ENCODE measurements at places on chromosomes 2 and 18. TPM values are rescaled to one million over a fixed set of nuclear protein-coding genes. Genes with fewer than 3 reads are reported as not detected.

Gene ALK
- polyA plus RNA-seq, result not detected

Gene LPIN2
- 41.4 TPM for polyA plus RNA-seq

Gene APLF
- polyA plus RNA-seq, result 1.5 TPM

Gene THAP4
- 40.0 TPM for polyA plus RNA-seq

GRCh38 chr2:108268001-108268400 is 20.7 kb upstream of the SULT1C2 start:
- no peak for DNase-seq
- H3K4me1 ChIP-seq, result no peaks in the 10 kb centered on the region
- no peak overlapping the region for H3K4me3 ChIP-seq
- H3K27me3 ChIP-seq, result no peaks in the 10 kb centered on the region
- H3K27ac ChIP-seq, result no peak overlapping the region

GRCh38 chr2:58866040-58866439 is 624.9 kb upstream of the FANCL start:
- no peaks in the 10 kb centered on the region for H3K27me3 ChIP-seq
- no peak overlapping the region for H3K27ac ChIP-seq
- no peaks in the 10 kb centered on the region for H3K4me1 ChIP-seq
- no peaks in the 10 kb centered on the region for H3K36me3 ChIP-seq

- no peak for DNase-seq
- H3K27ac ChIP-seq, result no peak overlapping the region
- no peak overlapping the region for H3K4me3 ChIP-seq
- H3K36me3 ChIP-seq, result no peaks in the 10 kb centered on the region
Measured at GRCh38 chr2:67565761-67566160, 168.6 kb downstream of the ETAA1 start.

- H3K27ac ChIP-seq, result no peak overlapping the region
- H3K36me3 ChIP-seq, result no peaks in the 10 kb centered on the region
- no peak for DNase-seq
- H3K27me3 ChIP-seq, result no peaks in the 10 kb centered on the region
- H3K4me1 ChIP-seq, result no peaks in the 10 kb centered on the region
- no peak overlapping the region for H3K4me3 ChIP-seq
Measured at GRCh38 chr2:104938231-104938941, 84.5 kb downstream of the POU3F3 start.

DNA sequence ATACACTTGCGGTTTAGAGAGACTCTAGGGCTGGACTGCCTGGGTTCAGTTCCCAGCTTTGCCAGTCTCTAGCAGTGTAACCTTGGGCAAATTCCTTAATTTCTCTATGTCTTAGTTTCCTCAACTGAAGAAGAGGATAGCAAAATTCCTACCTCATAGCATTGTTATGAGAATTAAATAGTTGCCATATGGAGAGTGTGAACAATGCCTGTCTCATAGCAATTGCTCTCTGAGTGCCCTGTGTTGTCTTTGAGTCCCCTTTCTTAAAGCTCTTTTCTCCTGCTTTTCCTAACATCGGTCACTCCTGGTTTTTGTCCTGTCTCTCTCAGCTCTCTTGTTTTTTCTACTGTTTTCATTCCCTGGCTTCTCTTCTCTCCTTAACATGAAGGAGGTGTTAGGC is 116.8 kb upstream of the ALPP start:
- no peak overlapping the region for H3K4me3 ChIP-seq
- H3K27ac ChIP-seq, result no peak overlapping the region
- H3K36me3 ChIP-seq, result peaks cover 31% of the 10 kb centered on the region
- H3K27me3 ChIP-seq, result no peaks in the 10 kb centered on the region

- no peak overlapping the region for H3K4me3 ChIP-seq
- no peak overlapping the region for H3K27ac ChIP-seq
- H3K4me1 ChIP-seq, result no peaks in the 10 kb centered on the region
- H3K36me3 ChIP-seq, result no peaks in the 10 kb centered on the region
- H3K27me3 ChIP-seq, result no peaks in the 10 kb centered on the region
Measured at GRCh38 chr2:80002112-80002511, 302.4 kb downstream of the LRRTM1 start.

DNA sequence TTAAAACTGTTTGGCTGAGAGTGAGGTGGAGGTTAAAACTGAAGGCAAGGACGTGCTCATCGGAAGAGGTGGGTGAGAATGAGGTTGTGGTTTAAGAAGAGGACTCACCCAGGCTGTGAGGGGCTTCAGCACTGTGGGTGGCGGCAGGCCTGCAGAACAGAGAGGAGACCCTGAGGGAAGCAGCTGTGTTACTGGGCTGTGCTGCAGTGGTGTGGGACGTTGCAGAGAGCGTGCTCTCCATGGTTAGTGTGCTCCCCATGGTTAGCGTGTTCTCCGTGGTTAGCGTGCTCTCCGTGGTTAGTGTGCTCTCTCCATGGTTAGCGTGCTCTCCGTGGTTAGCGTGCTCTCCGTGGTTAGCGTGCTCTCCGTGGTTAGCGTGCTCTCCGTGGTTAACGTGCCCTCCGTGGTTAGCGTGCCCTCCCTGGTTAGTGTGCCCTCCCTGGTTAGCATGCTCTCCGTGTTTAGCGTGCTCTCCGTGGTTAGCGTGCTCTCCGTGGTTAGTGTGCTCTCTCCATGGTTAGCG is 68.5 kb upstream of the NFATC1 start:
- no peak overlapping the region for H3K27ac ChIP-seq
- no peak for DNase-seq
- no peak overlapping the region for H3K4me3 ChIP-seq

DNA sequence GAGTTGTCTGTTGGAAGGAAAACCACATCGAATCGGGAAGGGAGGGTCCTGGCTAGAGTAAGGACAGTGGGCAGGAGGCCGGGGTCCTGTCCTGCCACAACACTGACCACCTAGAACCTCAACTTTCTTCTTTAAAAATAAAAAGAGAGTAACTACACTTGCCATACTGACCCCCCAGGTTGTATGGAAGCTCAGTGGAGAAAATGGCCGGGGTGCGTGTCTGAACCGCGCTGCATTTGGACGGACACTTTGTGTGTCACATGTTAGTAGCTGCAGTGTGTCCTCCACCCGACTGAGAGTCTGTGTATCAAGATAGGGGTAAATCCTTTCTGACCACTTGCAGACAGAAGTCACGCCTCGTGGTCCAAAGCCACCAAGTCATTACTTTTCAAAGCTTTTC is 87.0 kb downstream of the GBX2 start:
- H3K36me3 ChIP-seq, result no peaks in the 10 kb centered on the region
- H3K4me3 ChIP-seq, result no peak overlapping the region
- H3K27ac ChIP-seq, result no peak overlapping the region
- no peak for DNase-seq

- H3K4me1 ChIP-seq, result no peaks in the 10 kb centered on the region
- H3K27me3 ChIP-seq, result no peaks in the 10 kb centered on the region
- no peak overlapping the region for H3K4me3 ChIP-seq
Measured at GRCh38 chr18:9000733-9001132, 101.8 kb upstream of the NDUFV2 start.
